Activated T-cell treated with anti-CD3 and anti-CD28 coated beads for 4 hours (primary cell): ENCODE measurements at places on chromosomes 4 and X.

- DNase-seq = no peak
Observed at GRCh38 chr4:42845586-42845985, 46.9 kb upstream of the GRXCR1 start.

GRCh38 chr4:171880136-171880535 is 66.9 kb downstream of the GALNTL6 start:
- no peak for DNase-seq

DNA sequence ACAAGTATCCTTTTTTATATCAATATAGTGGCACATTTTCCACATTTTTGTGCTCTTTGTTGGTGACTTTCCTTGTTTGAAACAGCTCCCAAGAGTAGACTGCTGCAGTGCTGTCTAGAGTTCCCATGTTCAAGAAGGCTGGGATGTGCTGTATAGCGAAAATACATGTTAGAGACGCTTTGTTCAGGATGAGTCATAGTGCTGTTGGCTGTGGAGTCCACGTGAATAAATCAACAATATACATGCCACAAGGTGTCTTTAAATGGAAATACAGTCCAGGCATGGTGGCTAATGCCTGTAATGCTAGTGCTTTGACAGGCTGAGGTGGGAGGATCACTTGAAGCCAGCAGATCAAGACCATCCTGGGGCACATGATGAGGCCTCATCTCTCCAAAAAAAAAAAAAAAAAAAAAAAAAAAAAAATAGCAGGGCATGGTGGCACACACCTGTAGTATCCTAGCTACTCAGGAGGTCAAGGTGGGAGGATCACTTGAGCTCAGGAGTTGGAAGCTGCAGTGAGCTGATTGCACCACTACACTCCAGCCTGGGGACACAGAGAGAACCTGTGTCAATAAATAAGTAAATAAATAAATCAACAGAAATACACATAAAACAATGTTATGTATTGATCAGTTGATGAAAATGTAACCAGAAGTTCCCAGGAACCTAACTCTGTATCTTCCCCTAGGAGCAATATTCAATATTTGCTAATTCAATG is 256.8 kb upstream of the STS start:
- no peak for DNase-seq

DNA sequence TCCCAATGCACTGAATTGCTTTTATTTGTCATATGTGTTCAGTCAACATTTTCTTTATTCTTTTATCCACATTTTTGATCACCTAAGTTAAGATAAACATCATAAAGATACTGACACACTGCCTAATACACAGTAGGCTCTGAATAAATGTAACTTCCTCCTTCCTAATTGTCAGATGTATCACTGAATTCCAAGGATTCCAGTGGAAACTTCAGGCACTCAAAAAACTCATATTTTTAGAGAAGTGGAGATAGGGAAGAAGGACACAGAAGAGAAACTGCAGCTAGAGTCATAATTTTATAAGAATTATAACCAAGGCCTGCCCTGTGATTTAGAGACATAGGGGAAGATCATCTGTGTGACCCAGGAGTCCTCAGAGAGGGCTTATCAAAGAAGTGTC is 753.3 kb downstream of the ADGRL3 start:
- DNase-seq = no peak

DNA sequence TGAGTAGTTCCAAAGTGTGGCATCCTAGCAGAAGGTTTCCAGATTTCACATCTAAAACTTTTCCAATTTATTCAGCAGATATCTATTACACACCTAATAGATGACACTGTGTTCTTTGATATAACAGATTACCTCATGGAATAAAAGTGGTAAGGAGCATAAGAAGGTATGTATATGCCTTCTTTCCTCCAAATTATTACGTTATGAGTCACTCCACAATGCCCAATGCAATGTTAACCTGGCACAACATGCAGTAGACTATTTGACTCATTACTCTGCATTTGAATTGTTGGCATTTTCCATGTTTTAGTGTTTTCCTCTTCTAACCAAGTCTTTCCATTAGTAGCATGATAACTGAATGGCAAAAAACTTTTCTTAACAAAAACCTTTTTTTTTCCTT is 383.6 kb downstream of the ADGRL3 start:
- DNase-seq = no peak

DNA sequence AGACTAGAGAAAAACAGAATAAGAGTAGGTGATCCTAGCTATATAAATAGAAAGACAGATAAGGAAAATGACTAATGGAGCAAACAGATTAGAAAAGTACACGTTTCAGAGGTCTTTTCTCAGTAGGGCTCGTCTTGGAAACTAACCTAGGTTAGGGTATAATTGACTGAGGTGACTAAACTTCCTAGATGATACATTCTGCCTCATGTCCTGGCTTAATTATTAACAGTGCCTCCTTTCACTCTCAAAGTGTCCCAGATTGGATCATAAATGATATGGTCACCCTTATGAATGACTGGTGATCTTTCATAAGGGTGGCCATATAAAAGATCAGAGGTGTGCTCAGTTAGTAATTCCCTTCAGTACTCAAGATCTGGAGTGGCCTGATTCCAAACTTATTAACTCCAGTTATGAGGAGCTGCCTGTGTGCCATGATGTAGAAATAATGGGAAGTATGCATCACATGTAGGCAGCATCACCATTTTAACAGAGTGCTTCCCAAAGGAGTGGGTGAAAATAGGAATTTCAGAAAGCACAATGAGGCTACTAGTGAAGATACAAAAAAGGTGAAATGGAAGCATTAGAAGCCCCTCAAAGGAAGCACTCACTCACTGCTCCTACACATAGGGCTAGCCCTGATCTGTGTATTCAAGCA is 14.7 kb upstream of the GRIA3 start:
- DNase-seq = no peak
